Stimulated activated CD8-positive, alpha-beta memory T cell treated with anti-CD3 and anti-CD28 coated beads, Interleukin-4, amount 100 ng/mL, for 4 hours (primary cell): ENCODE measurements at places on chromosomes 3 and 15.
A peak's percentile ranks its signal among the peaks of the same experiment; 100 is the strongest.

GRCh38 chr15:39156166-39156565 lies 424.7 kb upstream of the THBS1 start:
- no peak for DNase-seq

GRCh38 chr15:89413877-89414276 lies 79.3 kb upstream of the POLG start:
- no peak for DNase-seq

DNA sequence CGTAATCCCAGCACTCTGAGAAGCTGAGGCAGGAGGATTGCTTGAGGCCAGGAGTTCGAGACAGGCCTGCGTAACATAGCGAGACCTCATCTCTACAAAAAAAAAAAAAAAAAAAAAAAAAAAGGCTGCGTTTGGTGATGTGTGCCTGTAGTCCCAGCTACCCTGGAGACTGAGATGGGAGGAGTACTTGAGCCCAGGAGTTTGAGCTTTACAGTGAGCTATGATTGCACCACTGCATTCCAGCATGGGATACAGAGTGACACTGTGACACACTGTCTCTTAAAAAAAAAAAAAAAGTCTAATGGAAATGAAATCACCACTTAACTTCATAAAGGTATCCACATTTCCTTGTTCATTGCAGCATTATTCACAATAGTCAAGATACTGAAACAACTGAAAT lies 65.5 kb downstream of the THBS1 start:
- DNase-seq: no peak

DNA sequence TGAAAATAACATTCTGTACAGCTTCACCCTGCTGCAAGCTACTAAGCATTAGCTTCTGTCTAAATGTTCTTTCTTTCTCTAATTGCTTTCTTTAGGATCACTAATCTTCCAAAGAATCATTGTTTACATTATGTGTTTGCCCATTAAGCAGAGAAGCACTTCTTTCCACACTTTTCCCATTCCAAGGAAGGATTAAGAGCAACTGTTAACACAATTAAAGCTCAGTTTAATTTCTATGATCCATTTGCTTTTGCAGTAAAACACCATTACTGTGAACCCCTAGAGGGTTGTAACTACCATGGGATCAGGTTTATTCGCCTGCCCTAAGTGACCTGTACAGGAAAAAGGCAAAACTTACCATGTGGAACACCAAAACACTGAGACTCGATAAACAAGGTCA lies 125.8 kb upstream of the ZNF385D start:
- DNase-seq: no peak

DNA sequence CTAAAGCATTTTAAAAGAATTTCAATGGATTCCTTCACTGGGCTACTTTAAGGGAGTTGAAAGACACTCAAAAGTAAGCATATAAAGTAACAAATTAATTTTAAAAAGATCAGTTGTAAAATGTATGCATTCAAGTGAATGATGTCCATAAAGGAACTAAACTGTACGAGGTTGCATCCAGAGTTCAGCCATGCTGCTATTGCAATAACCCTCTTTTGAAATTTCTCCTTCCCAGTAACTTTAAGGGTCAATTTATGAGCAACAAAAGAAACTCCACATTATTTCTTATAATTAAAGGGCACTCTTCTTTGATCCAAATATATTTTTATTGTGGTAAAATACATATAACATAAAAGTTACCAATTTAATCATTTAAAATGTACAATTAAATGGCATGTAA lies 22.9 kb downstream of the BTLA start:
- DNase-seq: no peak

- DNase-seq: no peak
Observed at GRCh38 chr15:32977506-32977905, 217.0 kb downstream of the FMN1 start.

DNA sequence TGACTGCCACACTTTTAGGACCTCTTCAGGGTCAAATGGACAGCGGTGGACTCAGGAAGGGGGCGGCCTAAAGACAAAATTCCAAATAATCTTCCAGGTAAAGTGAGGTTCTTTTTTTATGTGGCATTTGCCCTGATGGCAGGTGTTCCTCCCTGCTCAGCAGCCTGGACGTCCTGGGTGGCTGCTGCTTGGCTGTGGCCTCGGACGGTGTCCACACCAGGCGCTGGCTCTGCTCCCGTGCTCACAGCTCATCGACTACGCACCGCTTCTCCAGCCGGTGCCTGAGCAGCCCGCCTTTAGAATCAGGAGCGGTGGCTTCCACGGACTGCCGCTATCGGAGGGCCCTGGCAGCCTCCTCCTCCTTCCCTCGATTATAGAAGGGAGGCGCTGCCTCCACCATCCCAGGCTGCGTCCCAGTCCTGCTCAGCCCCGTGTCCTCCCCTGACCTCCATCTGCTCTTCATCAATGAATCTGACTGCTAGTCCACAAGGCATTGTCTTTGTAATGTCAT lies 41.9 kb downstream of the PCSK6 start:
- DNase-seq: no peak

- DNase-seq: no peak
Observed at GRCh38 chr3:77298417-77298816, 258.5 kb downstream of the ROBO2 start.

DNA sequence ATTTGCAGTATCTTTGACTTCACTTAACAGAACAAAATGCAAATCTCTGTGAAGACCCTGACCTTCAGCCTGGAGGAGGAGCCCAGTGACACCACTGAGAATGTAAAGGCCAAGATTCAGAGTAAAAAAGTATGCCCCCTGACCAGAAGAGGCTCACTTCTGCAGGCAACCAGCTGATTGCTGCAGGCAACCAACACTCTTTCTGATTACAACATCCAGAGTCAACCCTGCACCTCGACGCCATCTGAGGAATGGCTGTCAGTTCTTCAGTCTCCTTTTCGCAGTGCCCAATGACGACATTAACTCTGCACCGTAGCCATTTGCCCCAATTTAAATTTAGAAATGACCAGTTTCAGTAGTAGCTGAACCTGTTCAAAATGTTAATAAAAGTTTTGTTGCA lies 14.9 kb downstream of the ATP13A3 start:
- DNase-seq: no peak

GRCh38 chr3:133381346-133382109 lies 18.3 kb upstream of the BFSP2 start:
- no peak for DNase-seq

GRCh38 chr3:100084100-100084806 lies 30.0 kb downstream of the FILIP1L start:
- no peak for DNase-seq

- DNase-seq: no peak
Observed at GRCh38 chr3:172913911-172914655, 163.6 kb downstream of the ECT2 start.

GRCh38 chr3:184337399-184337714 lies at the start of gene FAM131A:
TSS of gene FAM131A (plus strand) at chr3:184337600. CDS start at chr3:184337631, 31 bp downstream.
- no peak for DNase-seq

- no peak for DNase-seq
Observed at GRCh38 chr3:19937459-19938294, 3.7 kb upstream of the EFHB start.

- DNase-seq: peak; percentile 2
Observed at GRCh38 chr15:56919609-56920366, 1.3 kb downstream of the TCF12 start.

- no peak for DNase-seq
Observed at GRCh38 chr15:98612490-98613110, 35.7 kb upstream of the IGF1R start.

- no peak for DNase-seq
Observed at GRCh38 chr3:35817216-35817615, 177.9 kb downstream of the ARPP21 start.

GRCh38 chr15:41333026-41333562 lies 413 bp downstream of the NUSAP1 start:
- no peak for DNase-seq

DNA sequence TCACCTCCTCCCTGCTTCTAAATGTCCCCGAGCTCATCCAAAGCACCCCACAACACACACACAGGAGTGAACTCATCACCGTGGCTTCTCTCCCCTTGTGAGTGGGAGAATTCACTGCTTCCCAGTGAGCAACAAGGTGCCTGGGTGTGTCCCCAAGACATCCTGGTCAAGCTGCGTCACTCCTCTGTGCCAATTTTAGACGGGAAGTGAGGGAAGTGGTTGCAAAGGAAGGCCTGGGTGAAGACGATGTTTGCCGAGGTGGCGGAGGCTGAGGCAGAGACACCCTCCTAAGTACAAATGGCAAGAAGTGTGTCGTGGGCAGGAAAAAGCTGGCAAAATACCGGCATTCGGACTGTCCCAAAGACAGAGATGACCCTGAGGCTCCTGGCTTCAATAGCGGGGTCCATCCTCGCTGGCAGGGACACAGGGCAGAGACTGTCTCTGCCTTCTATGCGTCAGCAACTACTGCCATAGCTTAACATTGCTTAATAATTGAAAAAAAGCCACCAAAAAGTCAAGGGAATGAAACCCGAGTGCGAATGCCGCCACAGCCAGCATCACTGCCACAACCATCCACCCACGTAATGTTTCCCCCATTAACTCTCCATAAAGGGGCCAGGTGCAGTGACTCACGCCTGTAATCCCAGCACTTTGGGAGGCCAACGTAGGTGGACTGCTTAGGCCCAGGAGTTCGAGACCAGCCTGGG lies 72.8 kb downstream of the VGLL4 start:
- no peak for DNase-seq

DNA sequence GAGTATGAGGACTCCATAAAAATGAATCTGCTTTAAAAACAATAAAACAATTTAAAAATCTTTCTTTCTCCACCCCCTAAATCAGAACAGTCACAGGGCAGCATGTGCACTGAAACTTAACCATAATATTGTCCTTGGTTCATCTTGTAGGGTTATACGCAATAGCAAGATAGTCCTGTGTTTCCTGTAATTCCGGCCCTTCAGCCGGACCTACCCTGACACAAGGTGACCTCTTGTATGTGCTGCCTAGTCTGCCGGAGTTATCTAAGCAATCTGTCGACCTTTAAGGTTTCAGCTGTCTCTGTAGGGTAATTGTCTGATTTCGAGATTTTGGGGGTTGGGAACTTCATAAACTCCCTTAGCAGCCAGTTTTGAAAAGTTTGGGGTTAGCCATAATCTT lies 99.9 kb downstream of the DHX36 start:
- DNase-seq: no peak
